OCI-M1 (cell line): ENCODE measurements at places on chromosomes 16 and 17.

DNA sequence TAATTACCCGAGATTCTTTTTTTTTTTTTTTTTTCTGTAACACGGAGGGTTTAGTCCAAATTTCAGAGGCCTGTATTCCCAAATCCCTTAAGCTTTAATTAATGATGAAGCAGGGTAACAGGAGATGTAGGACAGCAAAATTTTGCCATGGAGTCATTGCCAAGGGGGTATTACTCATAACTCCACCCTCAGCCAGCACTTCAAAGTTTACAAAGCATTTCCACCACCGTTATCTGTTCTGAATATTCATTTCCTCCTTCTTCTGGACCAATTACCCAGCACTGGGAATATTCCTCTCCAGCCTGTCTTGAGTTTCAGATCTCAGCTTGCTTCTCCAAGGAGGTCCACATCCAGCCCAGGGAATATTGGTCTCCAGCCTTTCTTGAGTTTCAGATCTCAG, 747.5 kb upstream of the EEF2KMT start:
- DNase-seq: no peak

DNA sequence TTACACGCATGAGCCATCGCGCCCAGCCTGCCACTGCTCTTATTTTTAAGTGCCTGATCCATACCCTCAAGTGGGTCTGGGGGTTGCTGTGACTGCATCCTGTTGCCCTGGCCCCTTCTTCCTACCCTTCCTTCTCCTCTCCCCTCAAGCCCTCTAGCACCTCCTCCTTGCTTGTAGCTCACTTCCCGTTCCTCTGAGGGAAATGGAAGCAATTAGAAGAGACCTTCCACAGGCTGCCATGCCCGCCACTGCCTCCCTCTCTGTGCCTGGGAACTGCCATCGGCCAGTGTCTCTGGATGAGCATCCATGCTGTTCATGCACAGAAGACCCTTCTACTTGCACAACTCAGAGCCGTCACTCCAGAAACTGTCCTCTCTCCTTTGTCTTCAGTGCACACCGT, 10.6 kb upstream of the TFAP4 start:
- DNase-seq: no peak

DNA sequence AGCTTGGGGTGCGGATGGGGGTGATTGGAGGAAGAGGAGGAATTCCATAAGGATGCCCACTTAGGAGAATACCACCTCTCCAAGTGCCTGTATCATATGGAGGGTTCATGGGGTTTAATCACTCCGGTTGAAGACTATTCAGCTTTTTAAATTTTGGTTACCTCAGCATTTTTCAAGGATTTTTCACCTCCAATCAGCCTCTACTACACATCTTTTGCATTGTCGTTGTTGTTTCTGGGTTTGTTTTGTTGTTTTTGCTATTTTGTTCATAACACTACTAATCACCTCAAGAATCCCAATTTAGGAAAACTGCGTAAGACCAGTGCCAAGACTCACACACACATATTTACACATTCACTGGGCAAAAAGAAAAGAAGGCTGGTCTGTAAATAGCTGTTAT, 619.5 kb upstream of the CDH5 start:
- no peak for DNase-seq

- DNase-seq: no peak
These were observed 14.9 kb downstream of the CDH16 start for GRCh38 chr16:66903544-66904427.
